ENCODE measurements at places on chromosomes 12 and 14. TPM values are rescaled to one million over a fixed set of nuclear protein-coding genes. Genes with fewer than 3 reads are reported as not detected.
A peak's percentile ranks its signal among the peaks of the same experiment; 100 is the strongest.

GRCh38 chr12:51797301-51797700, 51.2 kb downstream of the FIGNL2 start:
- DNase-seq, result no peak

- no peak for DNase-seq
These were observed 14.2 kb downstream of the FRS2 start for GRCh38 chr12:69484428-69484827.

- peak; percentile 5 for DNase-seq
These were observed 82.9 kb downstream of the PAPOLA start for GRCh38 chr14:96584907-96585671.

DNA sequence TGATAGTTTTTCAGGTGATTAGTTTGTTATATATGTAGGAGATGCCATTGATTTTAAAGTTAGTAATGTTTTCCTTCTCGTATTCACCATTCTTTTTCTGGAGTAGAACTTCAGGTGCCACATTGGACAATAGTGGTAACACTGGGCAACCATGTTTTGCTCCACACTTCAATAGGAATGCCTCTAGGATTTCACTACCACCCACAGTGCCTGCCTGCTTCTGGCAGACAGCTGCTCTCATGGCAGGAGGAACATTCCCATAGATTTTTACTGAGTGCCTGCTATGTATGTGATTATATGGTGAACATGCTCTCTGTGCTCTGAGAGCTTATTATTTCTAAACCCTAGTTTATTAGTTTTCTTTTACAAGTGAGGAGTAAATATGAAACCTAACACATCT, 53.7 kb downstream of the GCH1 start:
- DNase-seq, result no peak

GRCh38 chr12:110782094-110782493, 39.4 kb upstream of the PPP1CC start:
- no peak for DNase-seq

GRCh38 chr14:68235011-68235410, 415.4 kb downstream of the RAD51B start:
- no peak for DNase-seq

- DNase-seq, result no peak
These were observed 121.5 kb downstream of the CALM1 start for GRCh38 chr14:90518069-90518940.

Gene C12orf60
- total RNA-seq, result 1.4 TPM

Gene PRPH
- not detected for total RNA-seq

Gene OR6C75
- total RNA-seq, result not detected

Gene LYZ
- total RNA-seq, result not detected
